ENCODE measurements at places on chromosomes 4 and X.

GRCh38 chr4:99067617-99068016, 21.0 kb downstream of the ADH5 start:
- no peak for DNase-seq

DNA sequence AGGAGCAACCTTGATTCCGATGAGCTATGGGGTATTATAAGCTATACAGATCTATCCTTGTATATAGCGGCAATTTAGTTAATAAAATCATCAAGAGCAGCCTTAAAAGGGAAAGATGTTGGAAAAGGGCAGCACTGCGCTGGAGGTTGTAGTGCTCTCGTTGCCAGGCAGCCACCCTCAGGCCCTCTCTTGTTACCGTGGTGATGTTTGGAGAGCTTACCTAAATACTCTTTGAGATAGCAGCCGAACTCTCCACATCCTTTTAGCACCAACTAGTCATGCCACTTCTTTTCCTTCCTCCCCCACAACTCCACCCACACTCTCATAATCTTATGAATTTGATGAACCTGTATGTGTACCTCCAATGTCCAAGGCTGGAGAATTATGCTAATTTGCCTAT, 3.8 kb upstream of the RADX start:
- DNase-seq, result no peak

GRCh38 chr4:2458546-2459491, 10.1 kb upstream of the RNF4 start:
- no peak for DNase-seq

GRCh38 chr4:177051473-177052060, 258.1 kb upstream of the NEIL3 start:
- no peak for DNase-seq

DNA sequence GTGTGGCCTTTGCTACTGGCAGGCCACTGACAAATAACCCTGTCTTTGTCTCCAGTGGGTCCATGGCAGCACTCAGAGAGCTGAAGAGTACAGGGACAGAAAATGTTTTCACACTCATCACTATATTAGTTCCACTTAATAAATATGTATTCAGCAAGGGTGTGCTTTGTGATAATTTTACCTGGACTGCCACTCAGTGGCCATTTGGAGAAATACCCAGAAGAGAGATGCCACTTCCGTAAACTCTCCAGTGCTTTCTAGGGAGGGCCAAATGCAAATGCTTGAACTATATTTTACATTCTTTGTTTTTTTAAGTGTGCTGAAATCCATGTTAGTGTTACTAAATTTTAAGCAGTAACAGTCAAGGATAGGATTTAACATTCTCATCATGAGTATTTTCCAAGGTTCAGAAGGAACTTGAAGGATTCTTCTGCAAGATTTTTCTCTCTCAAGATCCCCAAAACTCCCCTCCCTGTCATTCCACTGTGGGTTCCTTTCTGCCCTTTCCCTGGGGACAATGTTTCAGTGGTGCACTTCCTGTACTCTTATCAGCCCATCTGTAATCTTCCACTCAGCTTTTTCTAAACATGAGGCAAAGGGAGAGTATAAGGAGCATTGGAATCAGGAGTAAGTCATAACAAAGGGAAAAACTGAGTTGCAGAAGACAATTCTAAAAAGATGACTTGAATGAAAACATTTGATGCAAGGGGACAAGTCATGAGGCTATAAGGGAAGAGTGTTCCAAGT, 46.0 kb downstream of the TFDP3 start:
- DNase-seq, result no peak

DNA sequence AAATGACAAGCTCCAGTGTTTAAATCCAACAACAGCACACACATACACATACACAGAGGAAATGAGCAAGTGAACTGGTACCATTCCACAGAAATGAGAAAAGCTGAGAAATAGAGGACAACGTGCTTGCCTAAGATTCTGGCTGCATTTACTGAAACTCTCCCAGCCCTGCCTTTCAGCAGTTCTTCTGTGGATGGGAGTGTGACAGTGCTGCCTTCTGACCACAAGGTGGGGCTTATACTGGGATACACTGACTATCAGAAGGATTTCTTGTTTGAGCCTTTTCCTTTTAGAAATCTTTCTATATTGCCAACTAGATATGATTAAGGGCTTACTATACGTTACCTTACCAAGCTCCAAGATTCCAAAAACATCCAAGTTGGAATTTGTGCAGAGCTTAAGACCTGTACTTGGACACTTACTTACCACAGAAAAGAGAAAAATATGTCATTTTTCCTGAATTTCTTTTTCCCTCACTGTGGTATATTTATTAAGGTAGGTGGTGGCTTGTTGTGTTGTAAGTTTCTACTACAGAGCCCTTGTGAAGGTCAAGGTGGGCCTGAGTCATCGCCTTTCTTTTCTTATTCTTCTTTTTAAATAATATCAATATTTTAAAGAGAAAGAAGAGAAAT, 10.7 kb upstream of the CXCL8 start:
- DNase-seq, result peak; percentile 45

GRCh38 chr4:183987987-183988392, 82.9 kb downstream of the STOX2 start:
- peak; percentile 89 for DNase-seq

DNA sequence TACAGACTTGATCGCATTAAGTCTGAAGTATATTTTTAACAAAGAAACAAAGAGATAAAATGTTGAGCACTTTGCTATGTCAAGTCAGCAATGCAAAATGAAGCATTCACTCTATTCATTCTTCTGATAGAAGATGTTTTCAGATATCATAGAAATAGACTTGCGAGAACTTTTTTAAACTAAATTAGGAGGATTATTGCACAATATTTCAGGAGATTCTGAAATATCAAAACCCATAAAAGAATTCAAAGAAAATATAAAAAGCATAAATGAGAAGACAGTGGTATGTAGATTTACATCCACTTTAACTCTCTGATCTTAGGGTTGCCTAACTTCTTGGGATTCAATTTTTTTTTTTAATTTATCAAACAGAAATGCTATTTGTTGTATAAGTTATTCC, 81.1 kb upstream of the PABPC4L start:
- DNase-seq, result no peak

- no peak for DNase-seq
These were observed 200.0 kb downstream of the IL1RAPL1 start for GRCh38 chrX:28787206-28787605.

DNA sequence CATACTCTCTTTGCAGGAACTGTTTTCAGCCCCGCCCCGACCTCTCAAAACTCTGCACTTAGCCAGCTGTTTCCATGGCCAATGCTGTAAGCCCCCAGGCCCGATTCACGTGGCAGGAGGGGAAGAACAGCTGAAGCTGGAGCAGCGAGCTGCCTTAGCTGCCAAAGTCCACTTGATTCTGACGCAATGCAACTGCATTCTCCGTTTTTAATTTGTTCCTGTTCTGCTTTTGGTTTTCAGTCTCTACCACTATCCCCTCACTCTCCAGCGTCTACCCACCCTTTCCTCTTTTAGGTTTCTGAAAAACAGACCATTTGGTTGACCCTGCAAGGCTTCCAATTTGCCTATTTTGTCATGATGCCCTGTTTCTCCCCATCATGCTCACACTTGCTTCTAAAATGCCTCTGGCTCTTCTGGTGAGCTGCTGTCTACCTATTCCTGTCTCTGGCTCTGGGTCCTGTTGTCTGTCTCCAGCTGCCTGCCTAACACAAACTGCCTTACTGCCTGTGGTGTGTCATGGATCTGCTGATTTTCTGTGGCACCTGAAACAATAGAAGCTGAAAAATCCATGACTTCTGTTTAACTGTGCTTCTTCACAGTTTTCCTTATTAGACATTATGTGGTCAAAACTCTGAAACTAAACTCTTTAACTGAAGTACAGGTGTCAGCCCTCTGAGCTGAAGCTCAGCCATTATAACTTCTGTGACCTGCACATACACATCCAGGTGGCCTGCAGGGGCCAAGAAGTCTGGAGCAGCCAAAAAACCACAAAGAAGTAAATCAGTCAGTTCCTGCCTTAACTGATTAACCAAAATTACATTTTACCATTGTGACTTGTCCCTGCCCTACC, 160.5 kb upstream of the AGTR2 start:
- peak; percentile 74 for DNase-seq

DNA sequence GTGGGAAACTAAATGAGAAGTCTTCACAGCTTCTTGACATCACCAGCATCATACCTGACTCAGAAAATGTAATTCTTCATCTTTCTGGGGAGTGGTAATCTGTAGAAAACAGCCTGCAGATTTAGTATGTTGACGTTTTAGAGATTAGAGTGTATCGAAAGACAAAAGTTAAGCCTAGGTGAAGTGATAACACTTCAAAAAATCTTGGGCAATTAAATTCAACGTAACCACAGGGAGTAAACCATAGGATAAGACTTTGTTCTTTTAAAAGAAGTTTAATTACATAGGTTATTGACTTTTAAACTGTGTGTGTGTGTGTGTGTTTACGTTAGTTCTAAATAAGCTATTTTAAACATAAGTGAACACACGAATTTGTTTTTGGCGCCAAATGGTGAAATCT, 1.8 kb upstream of the CXCL5 start:
- no peak for DNase-seq

DNA sequence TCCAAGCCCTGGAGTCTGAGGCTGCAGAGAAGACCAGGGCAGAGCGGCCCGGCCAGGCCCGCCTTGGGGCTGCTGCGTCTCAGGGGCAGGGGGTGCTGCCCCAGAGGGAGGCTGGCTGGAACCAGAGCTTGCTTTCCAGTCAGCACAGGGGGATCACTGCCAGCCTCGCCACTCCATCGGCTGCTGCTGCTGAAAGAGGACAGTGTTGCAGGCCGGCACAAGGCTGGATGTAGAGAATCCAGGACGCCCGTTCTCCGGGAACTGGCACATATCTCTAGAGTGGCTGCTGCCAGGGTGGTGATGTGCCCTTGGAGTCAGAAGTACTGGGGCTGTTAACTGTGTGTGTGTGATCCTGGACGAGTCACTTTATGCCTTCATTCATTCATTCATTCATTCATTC, 31.9 kb upstream of the SORCS2 start:
- no peak for DNase-seq

- no peak for DNase-seq
These were observed 141.8 kb upstream of the PRDX4 start for GRCh38 chrX:23525531-23525930.

All from hindlimb muscle (tissue), 1 donor.